ENCODE measurements at places on chromosomes 1 and 21.

DNA sequence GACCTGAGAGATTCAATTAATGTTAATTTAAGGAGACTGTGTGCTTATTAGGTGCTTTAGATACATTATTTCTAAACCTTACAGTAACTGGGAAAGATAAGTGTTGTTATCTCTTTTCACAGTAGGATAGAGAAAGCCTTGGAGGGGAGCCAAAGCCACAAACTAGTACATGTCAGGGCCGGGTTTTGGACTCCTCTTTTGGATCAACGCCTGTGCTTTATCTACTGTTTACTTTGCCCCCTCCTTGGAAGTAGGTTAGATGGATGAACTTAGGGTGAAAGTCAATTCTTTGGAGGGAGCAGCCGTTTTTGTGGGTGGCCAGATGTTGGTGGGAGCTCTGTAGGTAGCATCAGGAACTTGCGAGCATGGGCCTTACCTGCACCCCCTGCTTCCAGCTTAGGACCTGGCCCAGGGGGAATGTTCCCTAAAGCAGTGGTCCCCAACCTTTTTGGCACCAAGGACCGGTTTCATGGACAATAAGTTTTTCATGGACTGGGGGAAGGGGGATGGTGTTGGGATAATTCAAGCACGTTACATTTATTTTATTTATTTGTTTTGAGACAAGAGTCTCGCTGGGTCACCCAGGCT lies 1.7 kb downstream of the HHAT start:
- DNase-seq: no peak

- no peak for DNase-seq
Measured at GRCh38 chr1:109191891-109192290, 21.8 kb upstream of the SARS1 start.

DNA sequence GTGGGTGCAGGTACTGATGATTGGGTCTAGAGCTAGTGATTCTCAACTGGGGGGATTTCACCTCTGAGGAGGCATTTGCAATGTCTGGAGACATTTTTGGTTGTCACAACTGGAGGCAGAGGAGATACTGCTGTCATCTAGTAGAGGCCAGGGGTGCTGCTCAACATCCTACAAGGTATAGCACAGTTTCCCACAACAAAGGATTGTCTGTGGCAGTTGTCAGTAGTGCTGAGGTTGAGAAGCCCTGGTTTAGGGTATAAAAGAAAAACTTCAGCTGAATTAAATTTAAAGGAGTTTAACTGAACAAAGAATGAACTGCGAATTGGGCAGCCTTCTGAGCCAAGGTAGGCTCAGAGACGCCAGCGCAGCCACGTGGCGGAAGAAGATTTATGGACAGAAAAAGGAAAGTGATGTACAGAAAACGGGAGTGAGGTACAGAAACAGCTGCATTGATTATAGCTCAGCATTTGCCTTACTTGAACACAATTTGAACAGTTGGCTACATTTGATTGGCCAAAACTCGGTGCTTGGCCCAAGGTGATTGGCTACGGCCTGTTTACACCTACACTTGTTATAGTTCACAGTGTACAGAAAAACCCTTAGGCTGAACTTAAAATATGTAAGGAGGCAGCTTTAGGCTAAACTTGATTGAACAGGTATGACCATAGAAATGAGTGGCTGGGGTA lies 40.4 kb downstream of the MPZL1 start:
- no peak for DNase-seq

- DNase-seq: peak; percentile 75
Measured at GRCh38 chr1:83999316-83999819, 436 bp upstream of the TTLL7 start.

GRCh38 chr1:17690906-17691634 lies 64.1 kb upstream of the ACTL8 start:
- no peak for DNase-seq

GRCh38 chr1:178093951-178094738 lies at the start of gene RASAL2:
Gene RASAL2 (plus strand): TSS chr1:178094104. CDS start chr1:178094493, 389 bp downstream.
- peak; percentile 50 for DNase-seq

- peak; percentile 98 for DNase-seq
Measured at GRCh38 chr1:156129687-156130577, 15.4 kb downstream of the LMNA start.

GRCh38 chr1:107991371-107992066 lies 26.5 kb upstream of the VAV3 start:
- peak; percentile 59 for DNase-seq

DNA sequence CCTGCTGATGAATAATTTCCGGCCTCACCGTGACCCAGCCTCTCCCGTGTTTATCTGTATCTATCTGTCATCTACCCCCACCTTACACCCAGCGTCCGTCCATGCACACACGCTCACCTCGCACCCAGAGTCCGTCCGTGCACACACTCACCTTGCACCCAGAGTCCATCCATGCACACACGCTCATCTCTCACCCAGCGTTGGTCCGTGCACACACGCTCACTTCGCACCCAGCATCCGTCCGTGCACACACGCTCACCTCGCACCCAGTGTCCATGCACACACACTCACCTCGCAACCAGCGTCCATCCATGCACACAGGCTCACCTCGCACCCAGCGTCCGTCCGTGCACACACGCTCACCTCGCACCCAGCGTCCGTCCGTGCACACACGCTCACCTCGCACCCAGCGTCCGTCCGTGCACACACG lies 25.0 kb upstream of the COL18A1 start:
- DNase-seq: no peak

DNA sequence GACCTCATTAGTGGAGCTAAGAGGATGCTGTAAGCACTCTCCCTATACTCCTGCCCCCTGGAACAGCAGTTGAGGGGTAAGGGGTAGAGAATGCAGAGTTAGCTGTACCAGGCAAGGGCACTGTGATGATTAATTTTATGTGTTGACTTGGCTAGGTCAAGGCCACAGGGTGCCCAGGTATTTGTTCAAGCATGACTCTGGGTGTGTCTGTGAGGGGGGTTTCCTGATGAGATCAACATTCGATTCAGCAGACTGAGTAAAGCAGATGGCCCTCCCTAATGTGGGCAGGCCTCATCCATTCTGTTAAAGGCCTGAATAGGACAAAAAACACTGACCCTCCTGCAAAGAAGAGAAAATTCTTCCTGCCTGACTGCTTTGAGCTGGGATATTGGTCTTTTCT lies 110.8 kb downstream of the KCND3 start:
- no peak for DNase-seq
